ENCODE measurements at places on chromosomes 7 and 10.

DNA sequence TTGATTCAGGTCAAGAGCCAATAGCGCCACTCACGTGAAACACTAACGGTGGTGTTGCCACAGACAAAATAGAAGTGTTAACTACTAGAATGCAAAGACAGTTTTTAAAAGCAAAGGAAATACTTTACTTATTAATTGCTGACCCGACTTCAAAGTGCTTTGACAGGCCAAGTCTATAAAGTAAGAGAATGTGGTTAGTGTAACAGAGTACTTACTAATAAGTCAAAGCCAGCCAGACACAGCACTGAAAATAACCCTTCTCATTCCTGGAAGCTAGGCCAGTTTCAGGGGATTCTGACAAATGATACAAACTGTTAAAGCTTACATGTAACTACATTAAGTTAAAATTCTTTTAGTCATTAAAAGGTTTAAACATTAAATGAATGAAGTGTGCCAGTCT is 50.3 kb downstream of the ENO4 start:
- no peak for DNase-seq

GRCh38 chr10:71431239-71432100 is 34.8 kb downstream of the CDH23 start:
- peak; percentile 4 for DNase-seq

GRCh38 chr10:122342293-122343134 is 32.0 kb upstream of the PLEKHA1 start:
- peak; percentile 60 for DNase-seq

DNA sequence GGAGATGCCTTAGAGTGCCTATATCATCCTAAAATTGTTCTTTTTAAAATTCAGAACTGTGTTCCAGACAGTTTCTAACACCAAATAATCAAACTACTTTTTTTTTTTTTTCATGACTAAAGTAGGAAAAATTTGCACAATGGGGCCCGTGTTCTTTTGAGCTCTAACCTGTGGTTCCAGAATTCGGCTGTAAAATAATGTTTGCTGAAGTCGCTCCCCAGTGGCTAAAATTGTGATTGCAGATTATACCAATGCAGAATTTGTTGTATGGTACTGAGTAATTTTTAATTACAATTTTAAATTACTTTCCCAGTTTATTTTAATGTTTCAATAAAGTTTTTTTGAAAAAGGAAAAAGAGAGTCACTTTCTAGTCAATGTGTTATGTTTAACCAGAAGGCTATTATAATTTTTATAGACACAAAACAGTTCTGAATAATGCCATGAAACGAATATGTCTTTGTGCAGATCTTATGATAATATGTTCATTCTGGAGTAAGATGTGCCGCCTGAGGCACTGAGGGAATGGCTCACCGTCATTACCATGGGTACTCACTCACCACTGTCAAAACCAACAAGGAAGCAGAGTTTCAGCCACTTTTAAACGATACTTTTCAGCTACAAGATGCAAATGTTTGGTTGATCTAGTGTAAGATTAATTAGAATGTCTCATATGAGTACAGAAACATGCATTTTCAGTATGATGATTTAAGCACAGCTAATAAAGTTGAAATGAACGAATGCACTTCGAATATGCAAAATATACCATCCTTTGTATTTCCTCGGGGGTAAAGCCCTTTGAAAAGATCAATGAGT is 173.6 kb downstream of the PRKCQ start:
- peak; percentile 30 for DNase-seq

GRCh38 chr7:49579408-49579807 is 194.0 kb upstream of the VWC2 start:
- no peak for DNase-seq

DNA sequence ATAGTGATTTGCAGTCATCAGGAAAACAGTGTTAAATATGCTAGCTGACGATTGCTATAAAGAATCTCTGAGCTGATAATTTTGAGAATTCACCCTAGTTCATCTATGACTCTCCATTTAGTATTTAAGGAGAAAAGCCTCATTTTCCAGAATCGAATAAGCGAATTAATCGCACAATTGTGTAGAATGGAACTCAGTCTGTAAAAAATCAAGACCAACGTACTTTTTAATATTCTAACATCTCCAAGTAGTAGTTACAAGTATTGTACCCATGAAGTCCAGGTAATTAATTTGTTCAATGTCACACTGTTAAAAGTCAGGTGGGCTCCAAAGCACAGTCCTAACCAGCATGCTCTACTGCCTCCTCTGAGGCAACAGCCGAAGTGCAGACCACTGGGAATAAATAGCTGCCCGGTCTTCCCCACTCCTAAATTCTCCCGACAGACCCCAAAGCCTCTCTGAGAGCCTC is 380 bp upstream of the AGBL3 start:
- no peak for DNase-seq

GRCh38 chr10:45256246-45256645 is 59.2 kb downstream of the OR13A1 start:
- DNase-seq, result no peak

DNA sequence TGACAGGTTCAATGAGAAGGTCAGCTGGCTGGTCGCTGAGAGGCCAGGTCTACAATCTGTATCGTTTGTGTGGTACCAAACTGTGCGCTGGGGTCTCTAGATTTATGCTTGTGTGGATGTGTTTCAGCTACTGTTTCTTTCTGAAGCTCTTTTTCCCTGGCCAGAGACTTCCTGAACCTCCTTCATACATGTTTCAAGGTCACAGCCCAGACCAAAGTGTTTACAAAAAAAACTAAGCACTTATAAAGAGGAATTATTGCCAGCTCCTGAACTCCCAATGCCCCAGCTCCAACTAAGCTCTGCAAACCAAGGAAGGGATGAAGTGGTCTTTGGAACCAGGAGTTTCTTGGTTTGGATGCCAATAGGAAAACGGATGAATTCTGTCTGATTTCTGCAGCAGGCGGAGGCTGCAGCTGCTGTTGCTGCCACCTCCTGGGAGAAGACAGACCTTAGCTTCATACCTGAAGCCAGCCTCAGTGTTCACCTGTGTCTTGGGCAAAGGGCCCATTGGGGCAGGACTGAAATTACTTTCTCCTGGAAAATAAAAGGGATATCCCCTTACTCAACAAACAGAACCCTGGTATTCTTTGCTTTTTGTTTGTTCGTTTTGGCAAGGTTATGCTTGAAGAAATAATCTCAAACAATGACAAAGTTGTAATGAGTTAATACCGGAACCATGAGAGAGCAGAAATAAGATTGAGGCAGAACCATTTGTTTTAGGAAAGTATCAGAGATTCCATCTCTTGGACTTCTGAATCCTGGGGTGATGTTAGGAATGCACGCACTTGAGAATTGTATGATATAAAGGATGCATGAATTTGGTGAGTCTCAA is 24.6 kb upstream of the MKLN1 start:
- peak; percentile 20 for DNase-seq

DNA sequence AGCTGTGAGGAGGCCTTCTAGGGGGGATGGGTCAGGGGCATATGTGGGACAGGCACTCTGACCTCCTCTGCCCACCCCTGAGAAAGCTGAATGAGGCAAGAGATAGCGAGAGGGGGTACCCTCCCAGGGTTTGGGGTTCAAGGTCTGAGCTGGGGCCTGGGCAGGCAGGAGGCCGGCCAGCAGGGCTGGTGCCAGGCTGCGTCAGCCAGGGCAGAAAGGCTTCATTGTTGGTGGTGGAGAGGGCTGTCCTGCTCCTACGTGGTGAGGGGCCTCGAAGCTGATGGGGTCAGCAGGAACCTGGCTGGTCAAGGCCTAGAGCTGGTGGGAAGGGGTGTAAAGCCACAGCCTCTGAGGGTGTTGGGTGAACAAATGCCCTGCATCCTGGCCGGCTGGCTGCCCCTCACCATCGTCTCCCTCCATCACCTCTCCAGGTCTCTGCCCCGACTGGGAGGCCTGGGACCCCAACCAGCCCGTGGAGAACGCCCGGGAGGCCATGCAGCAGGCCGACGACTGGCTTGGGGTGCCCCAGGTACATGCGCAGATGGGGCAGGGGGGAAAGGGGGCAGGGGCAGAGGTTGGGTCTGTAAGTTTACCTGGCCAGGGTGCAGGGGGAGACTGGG is 6.6 kb downstream of the FLNC start:
- DNase-seq, result no peak

DNA sequence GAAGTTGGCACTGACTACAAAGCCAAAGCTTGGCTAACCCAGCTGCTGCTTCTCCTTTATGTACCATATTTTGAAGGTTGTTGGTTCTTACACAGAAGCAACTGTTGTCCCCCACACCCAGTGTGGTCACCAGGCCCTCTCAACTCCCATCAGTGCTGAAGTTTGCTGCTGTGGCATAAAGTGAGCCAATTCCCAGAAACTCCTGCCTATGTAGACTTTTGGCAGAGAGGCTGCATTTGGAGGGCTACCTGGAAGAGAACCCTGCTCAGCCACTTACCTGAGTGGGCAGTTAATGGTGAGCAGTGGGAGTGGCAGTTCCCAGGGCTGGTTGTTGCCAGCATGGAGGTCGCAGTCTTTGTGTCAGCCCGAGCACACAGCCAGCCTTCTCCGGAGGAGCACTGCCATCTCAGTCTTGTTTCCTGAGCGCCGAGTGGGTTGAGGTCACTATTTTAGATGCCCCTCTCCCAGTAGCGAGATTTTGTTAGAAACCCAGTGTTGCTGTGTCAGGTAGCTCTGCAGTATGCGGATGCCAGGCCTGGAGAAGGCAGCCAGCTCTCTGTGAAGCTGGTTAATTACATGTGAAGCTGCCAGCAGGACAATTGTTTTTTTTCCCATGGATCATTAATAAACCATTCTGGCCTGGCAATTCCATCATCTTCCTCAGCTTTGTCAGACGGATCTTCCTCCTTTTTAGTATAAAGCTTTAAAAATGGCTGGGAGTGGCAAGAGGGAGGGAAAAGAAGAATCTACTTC is 24.5 kb downstream of the LRRC4 start:
- DNase-seq, result no peak

Data from hepatic stellate cell (primary cell).